ENCODE measurements at places on chromosomes 1 and 21.

DNA sequence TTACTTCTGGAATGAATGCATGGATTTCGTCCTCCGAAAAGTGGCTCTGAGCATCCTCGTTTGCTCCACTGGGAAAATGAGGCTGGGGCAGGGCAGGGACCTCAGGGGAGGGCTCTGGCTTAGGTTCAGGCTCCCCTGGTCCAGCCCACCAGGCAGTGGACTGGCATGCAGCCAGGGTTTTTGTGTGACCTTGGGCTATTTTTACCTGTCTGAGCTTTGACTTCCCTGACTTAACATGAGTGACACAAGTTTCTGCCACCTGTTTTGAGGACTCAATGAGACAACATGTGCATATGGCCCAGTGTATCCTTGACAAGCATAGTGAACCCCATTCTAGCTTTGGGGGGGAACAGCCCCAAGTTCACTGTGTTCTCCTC is 32.6 kb upstream of the EDN2 start:
- no peak for DNase-seq

- DNase-seq = peak; percentile 59
Measured at GRCh38 chr1:160006312-160006940, 25.4 kb downstream of the PIGM start.

DNA sequence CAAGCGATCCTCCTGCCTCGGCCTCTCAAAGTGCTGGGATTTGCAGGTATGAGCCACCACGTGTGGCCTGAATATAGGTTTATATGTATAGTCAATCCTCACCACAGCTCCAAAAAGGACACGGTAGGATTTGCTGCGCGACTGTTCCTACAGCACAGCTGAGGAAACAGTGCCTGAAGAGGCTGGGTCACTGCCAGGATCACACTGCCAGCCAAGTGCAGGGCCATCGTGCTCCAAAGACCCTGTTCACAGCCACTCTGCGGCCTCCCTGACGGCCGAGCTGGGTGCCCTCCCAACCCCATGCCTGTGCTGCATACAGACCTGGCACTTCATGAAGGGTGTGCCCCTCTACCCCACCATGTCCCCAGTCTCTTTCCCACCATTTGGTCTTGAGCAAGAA is 71.4 kb downstream of the MRPL37 start:
- no peak for DNase-seq

GRCh38 chr1:205929496-205930194 is 13.6 kb downstream of the SLC26A9 start:
- DNase-seq = no peak

DNA sequence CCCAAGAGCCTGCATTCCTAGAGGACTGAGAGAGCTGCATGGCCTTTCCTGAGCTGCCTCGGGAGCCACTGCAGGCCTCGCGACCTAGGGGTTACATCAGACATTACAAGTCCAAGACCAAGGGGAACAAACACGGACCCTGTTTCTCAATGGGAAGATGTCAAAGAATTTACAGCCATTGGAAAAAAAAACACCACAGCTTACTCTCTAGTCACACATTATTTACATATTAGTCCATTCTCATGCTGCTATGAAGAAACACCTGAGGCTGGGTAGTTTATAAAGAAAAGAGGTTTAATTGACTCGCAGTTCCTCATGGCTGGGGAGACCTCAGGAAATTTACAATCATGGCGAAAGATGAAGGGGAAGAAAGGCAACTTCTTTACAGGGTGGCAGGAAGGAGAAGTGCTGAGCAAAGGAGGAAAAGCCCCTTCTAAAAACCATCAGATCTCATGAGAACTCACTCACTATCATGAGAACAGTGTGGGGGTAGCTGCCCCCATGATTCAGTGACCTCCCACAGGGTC is 8.4 kb upstream of the PRMT2 start:
- no peak for DNase-seq

DNA sequence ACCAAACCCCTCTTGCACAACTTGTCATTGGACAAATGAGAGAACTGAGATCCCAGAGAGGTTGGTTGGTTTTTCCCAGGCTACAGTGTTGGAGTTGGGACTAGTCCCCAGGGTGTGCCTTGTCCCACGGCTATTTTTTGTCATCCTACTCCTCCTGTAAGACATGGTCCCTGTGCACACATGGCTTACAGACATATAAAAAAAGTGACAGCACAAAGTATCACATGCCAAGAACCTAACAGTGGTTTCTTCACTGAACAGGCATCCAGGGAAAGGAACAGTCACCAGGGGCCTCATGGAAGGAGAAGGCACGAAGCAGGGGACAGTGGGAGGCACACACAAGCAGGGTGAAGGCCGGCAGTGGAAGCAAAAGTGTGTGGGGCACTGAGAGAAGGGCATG is 36.5 kb downstream of the SERBP1 start:
- DNase-seq = no peak

DNA sequence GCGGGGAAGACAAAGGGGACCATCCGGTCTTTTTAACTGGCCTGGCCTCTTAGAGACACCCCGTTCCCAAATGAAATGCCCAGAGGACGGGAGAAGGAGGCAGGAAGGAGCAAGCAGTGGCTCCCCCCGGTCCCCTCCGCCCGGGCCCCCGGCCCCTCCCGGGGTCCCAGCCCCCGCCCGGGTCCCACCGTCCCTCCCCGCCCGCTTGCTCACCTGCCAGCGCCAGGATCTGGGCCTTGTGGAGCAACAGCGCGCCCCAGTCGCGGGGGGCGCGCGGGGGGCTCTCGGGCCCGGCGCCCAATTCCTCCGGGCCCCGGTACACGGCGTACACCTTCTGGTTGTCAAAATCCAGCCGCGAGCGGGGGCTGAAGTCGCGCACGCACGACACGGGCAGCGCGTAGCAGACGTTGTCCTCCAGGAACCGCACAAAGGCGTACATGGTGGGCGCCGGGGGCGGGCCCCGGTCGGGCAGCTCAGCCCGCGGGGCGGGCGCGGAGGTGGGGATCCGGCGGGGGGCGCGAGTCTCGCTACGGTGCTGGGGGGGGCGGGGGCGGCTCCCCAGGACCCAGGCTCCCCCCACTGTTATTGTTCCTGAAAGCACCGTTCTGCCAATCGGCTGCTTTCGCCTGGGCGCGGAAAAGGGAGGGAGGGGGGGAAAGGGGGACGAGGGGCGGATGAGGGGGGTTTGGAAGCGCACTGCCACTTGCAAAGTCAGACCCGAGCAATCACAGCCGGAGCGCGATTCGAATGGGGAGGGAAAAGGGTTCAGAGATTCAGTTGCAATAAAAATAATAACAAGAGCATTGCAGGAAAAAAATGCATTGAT is at the start of gene BEND5:
TSS of gene BEND5 (minus strand) at position 499 of the 826 bp plus-strand sequence. CDS start at position 439, 60 bp downstream.
- DNase-seq = peak; percentile 70

GRCh38 chr1:192382758-192383157 is 66.0 kb downstream of the RGS21 start:
- DNase-seq = no peak

DNA sequence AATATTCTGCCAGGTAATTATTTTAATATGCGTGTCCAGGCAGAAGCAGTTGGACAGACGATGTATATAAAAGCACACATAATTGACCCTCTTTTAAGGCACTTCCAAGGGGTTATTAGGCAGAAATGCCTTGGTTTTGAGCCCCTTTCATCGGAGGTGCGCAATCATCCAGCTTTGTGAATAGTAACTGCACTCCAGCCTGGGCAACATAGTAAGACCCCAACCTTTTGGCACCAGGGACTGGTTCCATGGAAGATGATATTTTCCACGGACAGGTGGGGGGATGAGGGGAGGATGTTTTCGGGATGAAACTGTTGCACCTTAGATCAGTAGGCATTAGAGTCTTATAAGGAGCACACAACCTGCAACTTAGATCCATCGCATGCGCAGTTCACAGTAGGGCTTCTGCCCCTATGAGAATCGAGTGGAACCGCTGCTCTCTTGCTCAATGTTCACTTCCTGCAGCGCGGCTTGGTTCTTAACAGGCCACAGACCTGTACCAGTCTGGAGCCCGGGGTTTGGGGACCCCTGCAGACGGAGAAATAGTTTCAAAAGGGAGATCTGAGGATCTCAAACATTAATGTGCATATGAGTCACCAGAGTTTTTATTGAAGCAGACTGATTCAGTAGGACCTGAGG is 1.8 kb upstream of the MCOLN2 start:
- peak; percentile 81 for DNase-seq

GRCh38 chr1:167175901-167176300 is 44.8 kb upstream of the POU2F1 start:
- DNase-seq = no peak

DNA sequence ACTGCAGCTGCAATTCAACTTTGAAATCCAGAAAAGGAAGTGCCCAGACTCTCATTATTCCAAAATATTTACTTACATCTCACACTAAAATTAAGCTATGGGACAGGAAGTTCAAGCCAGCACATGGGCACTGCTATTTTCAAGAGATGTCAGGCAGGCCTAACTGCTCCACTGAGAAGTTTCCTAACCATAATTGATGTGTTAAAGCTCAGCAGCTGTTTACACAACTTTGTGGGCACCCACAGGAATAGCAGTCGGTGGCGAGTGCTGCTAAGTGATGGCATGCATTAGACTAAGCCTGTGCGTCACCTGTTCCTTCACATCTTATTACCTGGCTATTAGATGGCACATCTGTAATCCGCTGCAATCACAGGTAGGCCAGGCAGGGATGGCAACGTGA is 303.3 kb upstream of the DAB1 start:
- DNase-seq = no peak

DNA sequence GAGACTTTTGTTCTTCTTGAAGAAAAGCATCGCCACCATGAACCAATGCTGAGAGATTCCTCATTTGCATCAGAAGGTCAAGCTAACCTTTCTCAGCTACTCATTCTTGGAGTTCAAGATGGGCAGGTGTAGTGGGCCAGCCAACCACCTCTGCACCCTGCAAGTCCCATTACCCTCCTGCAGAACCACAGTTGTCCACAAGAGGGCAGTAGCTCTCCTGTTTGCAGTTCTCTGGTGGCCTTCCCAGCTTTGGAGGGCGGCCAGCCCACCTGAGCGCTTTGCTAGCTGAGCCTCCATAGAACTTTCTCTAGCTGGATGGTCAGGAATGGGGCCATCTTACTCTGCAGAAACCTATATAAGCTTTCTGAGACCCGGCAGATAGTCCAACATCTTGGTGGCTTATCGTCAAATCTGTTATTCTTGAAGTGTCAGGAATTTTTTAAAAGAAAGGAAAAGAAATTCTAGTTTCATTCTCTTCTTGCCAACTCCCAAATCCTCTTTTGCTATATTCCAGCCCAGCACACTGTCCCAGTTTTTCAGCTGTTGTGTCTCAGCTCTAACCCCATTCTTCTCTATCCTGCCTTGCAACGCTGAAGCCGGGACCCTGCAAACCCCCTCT is 11.0 kb upstream of the LMX1A start:
- DNase-seq = peak; percentile 66

GRCh38 chr1:213530611-213531320 is 457.0 kb upstream of the PROX1 start:
- DNase-seq = no peak

- DNase-seq = no peak
Measured at GRCh38 chr1:2646837-2647236, 14.0 kb upstream of the MMEL1 start.

DNA sequence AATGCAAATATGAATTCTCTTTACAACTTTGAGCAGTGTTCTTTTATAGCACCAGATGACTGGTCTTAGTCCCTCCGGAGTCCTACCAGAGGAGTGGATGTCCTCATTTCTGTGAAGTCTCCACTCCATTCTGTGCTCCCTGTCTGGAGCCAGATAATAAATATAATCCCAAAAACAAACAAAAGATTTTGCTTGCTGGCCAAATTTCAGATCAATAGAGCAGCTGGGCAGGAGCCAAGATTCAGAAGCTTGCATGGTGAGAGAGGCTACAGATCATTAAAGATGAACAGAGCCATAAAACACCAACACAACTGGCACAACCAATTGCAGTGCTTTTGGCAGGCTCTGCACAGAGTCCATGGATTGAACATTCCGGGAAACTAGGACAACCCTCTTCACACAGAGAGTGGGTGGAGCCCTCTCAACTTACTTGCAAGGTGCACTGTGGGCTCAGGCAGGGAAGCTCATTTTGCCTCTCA is 231.5 kb upstream of the SNX7 start:
- no peak for DNase-seq

DNA sequence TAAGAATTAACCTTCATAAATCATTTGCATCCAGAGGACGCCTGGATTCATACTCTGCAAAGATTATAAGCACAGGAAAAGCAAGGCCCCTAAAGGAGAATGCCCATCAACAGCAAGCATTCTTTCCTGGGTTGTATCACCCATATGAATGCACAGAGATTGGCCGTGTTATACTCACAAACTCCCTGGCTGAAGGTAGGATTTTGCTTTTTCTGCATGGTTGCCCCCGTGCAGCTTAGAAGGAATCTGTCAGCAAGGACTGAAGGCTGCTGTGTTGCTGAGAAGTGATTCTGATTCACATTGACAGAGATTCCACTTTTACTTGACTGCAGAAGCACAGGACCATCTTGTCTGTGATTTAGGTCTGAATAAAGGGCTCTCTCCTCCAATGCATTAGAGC is 283.0 kb downstream of the LRRIQ3 start:
- DNase-seq = no peak

- no peak for DNase-seq
Measured at GRCh38 chr21:42461185-42461520, 34.9 kb downstream of the RSPH1 start.

GRCh38 chr1:57578099-57578498 is 154.2 kb upstream of the DAB1 start:
- no peak for DNase-seq

- DNase-seq = no peak
Measured at GRCh38 chr1:85179522-85179921, 21.3 kb downstream of the SYDE2 start.

DNA sequence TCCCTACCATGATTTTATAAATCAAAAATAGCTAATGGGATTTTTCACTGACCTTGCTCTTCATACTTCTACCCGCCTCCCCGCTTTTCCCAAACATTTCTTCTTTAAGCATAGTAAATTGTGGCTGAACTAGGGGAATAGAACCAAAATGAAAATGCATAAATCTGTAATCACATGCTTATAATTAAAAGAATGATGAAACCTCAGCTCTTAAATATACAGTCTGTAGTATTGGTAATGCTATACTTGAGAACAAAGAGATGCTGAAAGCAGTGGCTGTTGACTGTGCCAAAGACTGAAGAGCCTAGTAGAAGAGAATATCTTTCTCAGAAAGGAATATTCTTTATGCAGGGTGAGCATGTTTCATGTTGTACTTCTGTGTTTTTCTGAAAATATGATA is 249.1 kb downstream of the GREM2 start:
- no peak for DNase-seq

GRCh38 chr1:222750651-222751050 is 13.6 kb downstream of the FAM177B start:
- no peak for DNase-seq

Measured in stimulated activated naive CD8-positive, alpha-beta T cell treated with anti-CD3 and anti-CD28 coated beads, Interleukin-15, amount 100 ng/mL, for 72 hours (primary cell).